ENCODE measurements at places on chromosomes 2 and 18.

- DNase-seq = no peak
These were observed 38.4 kb upstream of the MRPL19 start for GRCh38 chr2:75607988-75608683.

DNA sequence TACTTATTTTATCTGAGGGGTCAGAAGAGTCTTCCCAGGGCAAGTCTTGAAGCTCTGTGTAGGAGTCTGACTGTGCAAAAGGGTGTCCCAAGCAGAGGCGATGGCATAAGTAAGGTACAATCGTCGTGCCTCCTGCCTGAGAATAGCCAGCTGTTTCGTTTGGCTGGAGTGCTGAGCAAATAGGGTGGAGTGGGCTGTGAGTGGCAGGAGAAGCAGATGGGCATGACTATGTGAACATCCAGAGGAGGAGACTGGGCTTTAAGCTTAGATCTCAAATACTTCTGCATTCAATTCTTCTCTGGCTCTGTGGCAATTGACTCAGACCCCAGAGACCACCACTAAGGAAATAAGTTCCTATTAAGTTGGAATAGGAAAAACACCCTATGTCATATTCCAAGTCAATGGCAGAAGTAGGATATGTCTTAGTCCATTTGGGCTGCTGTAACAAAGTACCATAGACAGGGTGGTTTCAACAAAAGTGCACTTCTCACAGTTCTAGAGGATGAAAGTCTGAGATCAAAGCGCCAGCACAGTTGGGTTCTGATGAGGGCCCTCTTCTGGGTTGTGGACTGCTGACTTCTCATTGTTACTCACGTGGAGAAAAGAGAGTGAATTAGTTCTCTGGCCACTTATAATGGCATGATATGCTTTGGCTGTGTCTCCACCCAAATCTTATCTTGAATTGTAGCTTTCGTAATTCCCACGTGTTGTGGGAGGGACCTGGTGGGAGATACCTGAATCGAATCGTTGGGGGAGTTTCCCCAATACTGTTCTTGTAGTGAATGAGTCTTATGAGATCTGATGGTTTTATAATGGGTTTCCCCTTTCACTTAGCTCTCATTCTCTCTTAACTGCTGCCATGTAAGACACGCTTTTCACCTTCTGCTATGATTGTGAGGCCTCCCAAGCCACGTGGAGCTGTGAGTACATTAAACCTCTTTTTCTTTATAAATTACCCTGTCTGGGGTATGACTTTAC lies 120.2 kb downstream of the LPIN1 start:
- DNase-seq = no peak

- DNase-seq = no peak
These were observed 3.9 kb downstream of the HOXD1 start for GRCh38 chr2:176192351-176192750.

- DNase-seq = no peak
These were observed 15.2 kb upstream of the ANKRD53 start for GRCh38 chr2:70962885-70963878.

GRCh38 chr2:20617892-20618467 lies 32.9 kb downstream of the HS1BP3 start:
- peak; percentile 99 for DNase-seq

DNA sequence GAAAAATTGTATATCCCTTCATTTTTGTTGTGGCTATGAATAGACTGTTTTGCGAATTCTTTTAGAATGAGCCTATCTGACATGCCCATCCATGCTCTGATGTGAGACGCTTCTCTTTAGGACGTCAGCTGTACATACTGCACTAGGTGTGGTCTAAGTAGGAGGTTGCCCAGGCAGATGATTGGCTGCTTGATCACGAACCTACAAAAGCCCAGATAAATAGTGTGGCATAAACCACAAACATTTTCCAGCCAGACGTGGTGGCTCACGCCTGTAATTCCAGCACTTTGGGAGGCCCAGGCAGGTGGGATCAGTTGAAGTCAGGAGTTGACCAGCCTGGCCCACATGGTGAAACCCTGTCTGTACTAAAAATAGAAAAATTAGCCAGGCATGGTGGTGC lies 251.8 kb downstream of the AGAP1 start:
- peak; percentile 7 for DNase-seq

DNA sequence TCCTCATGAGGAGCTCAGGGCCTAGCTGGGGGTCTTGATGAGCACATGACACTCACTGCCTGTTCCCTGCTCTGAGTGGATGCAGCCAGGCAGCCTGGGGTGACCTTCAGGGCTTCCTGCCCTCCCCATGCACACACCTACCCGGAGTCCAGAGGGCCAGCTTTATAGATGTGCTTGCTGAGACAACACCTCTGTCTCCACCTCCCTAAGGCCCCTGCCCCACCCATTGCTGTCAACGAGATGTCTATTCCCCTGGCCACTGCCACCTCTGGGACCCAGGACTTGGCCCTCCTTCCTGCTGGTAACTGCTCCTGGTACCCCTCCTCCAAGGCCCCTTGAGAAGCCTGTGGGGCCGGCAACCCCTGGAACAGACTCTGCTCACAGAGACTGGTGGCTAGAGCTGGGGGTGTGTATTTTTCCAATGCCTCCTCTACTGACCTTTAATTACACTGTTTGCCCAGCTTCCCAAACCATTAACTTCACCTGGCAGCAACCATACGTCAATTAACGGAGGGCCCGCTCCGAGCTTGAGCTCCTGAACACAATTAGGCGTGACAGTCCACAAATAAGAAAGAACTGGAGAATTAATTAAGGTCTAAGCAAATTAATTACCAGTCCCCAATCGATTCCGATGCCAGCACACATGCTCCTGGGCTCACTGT lies 66.3 kb downstream of the EMX1 start:
- DNase-seq = no peak

GRCh38 chr2:224194161-224194560 lies 155.1 kb upstream of the SERPINE2 start:
- DNase-seq = no peak

DNA sequence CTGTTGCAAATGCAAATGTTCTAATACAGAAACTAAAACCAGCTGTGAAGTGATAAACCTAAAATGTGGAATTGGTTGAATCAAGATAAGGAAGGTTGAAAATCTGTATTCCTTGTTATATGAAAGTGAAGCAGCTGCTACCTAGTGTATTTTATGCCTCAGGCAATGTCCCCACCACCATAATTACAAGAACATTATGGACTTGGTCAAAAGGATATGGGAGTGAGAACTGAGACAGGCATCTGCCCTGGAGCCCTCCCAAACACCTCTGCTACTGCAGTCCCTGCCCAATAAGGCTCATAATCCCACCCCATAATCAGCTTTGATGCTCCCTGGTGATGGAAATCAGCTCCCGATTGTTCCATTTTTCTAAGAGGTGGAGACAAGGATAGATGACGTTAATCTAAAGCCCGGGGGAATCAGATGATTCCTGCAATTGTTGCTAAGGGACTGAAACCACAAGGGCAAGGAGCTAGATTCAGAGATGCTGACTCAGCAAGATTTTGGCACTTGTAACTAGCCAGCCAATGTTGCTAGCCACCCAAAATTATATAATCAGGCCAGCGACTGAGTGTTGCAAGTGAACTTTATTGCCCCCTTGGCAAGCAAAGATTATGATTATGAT lies 69.5 kb downstream of the EVA1A start:
- DNase-seq = no peak

- DNase-seq = peak; percentile 89
These were observed 102.0 kb downstream of the MAP2 start for GRCh38 chr2:209525834-209526281.

DNA sequence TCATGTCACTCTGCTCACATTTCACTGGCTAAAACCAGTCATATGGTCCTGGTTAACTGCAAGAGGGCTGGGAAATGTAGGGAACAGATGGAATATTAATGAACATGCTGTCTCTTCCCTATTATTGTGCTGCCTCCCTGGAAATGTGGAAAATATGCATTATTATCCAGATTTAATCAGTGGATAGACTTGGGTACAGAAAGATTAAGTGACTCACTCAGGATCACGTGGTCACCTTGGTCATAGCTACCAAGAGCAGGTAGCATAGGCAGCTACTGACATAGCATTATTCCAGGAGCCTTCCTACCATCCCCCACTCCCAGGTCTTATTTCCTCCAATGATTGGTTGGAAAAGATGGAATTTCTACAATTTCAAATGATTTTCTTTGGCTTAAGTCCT lies 141.1 kb downstream of the HRH4 start:
- no peak for DNase-seq

GRCh38 chr2:33126552-33126951 lies 179.8 kb downstream of the LTBP1 start:
- DNase-seq = no peak

GRCh38 chr2:190999949-191000665 lies 13.9 kb downstream of the STAT1 start:
- DNase-seq = no peak

DNA sequence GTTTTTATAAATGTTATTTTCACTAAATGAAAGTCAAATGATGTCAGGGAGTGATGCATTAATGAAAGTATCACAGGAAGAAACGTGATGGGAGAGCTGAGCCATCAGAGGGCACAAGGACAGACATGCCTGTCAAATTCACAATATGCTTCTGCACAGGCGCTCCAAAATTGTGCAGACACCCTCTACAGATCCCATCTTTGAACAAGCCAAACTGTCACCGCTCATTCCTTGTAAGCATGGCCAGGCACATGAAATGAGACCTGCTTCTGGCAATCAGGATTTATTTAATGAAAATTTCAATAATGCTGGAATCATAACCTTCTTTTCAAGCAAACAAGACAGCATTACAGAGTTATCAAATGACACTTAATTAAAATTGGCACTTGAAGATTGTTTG lies 20.4 kb upstream of the FSHR start:
- no peak for DNase-seq

DNA sequence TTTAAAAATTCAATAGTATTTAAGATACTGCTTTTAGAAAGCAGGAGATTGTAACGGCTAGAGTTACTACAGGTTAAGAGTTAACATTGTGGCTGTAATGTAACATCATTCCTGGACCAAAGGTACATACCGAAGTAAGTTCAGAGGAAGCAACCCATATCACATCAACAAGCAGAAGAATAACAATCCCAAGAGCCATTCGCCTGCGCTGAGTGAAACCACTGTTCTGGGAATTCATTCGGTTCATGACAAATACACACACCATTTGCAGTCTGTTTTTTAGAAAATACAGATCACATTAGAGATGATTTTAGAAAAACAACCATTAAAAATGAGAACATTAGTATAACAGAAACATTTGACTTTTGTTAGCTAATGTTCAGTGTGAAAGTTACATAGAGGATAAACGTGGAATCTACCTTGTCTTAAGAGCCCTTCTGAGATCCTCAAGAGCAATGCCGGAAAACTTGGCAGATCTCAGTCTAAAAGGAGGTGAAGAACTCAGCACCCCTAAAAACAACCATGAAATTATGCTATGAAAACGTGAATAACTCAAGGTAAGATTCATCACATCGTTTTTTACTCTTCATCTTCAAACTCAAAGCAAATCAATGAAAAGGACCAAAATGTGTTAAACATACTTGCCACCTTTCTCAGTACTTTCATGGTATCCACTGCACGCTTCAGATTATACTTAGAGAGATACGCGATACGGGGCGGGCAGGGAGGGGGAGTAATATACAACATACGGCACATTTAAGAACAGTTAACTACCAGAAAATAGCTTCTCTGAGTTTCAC lies 1.2 kb downstream of the SLC35F5 start:
- peak; percentile 32 for DNase-seq

Measured in EL (cell line).